ENCODE measurements at places on chromosomes 5 and 9.

DNA sequence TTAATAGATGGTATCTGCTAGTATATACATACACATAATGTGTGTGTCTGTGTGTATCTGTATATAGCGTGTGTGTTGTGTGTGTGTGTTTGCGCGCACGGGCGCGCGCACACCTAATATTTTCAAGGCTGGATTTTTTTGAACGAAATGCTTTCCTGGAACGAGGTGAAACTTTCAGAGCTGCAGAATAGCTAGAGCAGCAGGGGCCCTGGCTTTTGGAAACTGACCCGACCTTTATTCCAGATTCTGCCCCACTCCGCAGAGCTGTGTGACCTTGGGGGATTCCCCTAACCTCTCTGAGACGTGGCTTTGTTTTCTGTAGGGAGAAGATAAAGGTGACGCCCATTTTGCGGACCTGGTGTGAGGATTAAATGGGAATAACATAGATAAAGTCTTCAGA lies 757 bp downstream of the FXN start:
- no peak for DNase-seq

DNA sequence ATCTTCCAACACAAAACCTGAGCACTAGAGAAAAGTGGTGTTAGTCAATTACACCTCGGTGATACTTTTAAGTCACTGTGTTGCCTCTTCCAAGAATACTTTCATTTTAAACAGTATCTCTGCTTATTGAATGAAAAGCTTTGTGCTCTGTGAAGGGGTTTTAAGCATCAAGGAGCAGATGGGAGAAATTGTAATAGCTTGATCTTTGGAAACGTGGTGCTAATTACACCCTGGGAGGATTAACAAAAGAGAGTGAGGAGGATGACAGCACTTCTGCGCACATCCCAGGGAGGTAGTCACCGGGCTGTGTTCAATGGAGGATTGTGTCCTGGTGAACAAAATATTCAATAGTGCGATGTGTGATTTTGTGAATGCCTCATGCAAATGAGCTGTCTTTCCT lies 477.4 kb upstream of the ADAMTS16 start:
- no peak for DNase-seq

DNA sequence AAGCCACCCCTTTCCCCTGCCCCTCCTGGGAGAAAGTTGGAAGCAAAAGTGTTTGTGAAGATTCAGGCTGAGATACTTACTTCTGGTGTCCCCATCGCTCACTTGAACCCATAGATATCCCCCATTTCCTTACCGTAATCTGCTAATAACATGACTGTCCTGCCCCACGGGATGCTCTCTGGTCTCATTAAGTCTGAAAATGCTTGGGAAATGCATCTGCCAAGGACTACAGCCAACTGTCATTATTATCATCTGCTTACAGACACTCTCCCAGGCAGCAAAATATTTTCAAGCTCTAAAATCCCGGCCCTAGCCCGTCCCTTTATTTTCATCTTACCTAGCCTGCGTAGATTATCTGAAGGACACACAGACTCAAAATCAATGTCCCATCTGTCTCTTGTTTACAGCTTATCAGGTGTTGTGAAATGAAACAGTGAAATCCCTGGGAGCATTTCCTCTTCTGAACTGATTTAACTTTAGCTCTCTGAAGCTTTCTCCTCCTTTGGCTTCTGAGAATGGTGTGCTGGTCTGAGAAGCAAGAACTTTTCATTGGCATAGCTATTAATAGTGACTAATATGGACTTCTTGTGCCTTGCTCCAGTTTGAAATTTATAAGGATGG lies 126.9 kb upstream of the OSMR start:
- DNase-seq = no peak

DNA sequence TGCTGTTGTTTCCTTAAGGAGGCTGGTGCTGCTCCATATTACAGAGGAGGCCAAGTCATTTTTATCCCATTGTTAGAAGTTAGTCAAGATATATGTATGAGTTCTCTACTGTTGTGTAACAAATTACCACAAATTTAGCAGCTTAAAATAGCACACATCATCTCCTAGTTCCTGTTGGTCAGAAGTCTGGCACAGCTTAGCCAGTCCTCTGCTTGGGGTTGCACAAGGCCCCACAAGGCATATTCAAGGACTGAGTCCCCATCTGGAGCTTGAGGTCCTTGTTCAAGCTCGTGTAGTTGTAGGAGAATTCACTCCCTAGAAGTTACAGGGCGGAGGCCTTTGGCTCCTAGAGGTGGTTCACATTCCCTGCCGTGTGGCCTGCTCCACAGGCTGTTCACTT lies 14.7 kb downstream of the MTAP start:
- DNase-seq = peak; percentile 87

DNA sequence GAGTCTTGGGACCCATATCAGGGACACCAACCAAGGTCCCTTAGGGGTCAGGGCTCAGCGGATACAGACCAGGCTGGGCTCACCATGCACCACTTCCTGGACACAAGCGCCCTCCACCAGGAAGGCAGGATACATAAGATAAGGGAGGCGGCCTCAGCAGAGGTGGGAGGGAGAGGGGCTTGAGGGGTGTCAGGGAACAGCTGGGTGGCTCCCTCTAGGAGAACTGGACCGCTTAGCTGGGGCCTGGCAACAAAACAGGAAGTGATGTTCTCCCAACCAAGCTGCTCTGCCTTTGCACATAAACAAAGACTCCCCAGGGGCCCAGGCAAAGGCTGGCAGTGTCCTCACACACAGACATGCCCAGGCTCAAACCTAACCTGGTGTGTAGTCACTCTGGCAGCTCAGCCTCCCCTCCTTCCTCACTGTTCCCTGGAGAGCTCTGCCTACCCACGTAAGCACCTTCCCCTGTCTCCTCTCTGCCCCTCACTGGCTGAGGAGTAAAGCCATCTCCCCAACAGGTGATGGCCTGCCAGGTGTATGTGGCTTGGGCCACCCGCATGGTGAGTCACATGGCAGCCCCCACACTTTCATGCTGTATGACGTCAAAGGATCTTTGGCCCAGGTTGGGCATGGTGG lies 5.8 kb upstream of the BICD2 start:
- DNase-seq = no peak

DNA sequence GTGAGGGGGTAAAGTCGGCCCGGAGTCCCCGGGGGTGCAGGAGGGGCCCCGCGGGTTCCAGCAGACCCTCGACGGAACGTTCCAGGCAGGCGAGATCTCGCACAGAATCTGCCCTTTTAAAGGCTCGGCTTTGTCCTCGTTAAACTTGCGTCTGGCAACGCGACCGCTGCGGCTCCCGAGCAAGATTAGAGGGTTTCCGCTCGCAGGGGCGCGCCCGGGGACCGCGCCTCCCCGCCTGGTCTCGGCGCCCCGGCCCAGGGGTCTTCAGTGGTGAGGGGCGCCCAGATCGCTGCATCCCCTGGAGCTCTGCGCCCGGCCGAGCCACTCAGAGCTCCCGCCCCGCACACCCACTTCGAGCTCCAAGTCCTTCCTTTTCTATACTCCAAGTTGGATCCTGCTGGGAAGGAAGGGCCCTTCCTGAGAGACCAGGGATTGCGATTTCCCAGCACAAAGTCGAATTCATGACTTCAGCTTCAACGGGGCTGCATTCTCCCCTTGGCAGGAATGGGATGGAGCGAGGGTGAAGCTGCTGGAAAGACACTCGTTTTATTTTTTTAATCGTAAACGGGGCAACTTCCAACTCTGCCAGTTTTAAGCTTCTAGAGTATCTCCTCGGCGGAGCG lies 11.3 kb downstream of the PROP1 start:
- no peak for DNase-seq

- DNase-seq = no peak
Observed at GRCh38 chr9:8732367-8733075, 932.9 kb upstream of the DMAC1 start.

GRCh38 chr9:118595719-118596305 lies 773.4 kb downstream of the BRINP1 start:
- DNase-seq = no peak

DNA sequence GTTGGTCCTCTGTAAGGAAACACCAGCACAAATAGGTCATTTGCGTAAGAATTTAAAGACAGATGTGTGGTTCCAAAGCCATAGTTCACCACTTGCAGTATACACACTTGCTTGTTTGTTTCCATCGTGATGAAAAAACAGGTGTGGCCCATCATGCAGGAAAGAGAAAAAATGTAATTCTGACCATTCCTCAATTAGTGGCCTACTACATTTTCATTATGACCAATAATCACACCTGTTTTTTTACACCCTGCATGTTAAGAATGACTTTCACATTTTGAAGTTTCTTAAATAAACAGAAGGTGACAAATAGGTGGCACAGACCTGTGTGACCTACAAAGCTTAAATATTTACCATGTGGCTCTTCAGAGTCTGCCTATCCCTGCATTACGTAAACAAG lies 2.2 kb upstream of the ICE1 start:
- no peak for DNase-seq

- DNase-seq = peak; percentile 21
Observed at GRCh38 chr9:130912932-130913598, 16.5 kb upstream of the QRFP start.

- DNase-seq = no peak
Observed at GRCh38 chr9:27715651-27716050, 142.4 kb upstream of the C9orf72 start.

GRCh38 chr9:21395778-21396717 lies 10.8 kb upstream of the IFNA2 start:
- DNase-seq = no peak

- DNase-seq = no peak
Observed at GRCh38 chr5:115578657-115579056, 23.6 kb downstream of the TICAM2 start.

DNA sequence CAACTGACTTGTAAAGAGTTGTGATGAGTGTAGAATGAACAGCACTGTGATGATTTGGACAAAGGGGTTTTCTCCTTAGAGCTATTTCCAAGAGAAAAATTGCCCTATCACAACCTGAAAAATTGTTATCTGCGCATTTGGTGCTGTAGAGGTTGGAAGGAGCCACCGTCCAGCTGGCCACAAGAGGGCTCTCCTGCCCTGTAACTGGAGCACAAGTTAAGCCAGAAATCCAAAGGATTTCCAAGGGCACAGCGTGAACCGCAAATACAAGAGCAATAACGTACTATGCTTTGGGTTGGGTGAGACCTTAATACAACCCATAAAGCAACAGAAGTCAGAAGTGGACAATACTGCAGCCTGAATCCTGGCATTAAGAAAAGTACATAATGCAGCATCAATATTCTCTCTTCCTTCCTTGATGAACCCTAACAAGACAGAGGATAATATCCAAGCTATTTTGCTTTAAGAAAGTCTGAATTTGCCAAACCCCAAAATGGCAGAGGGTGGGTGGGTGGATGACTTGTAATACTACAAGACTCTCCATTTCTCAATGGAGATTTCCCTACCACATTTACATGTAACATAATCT lies 56.8 kb upstream of the SMIM32 start:
- DNase-seq = peak; percentile 42

DNA sequence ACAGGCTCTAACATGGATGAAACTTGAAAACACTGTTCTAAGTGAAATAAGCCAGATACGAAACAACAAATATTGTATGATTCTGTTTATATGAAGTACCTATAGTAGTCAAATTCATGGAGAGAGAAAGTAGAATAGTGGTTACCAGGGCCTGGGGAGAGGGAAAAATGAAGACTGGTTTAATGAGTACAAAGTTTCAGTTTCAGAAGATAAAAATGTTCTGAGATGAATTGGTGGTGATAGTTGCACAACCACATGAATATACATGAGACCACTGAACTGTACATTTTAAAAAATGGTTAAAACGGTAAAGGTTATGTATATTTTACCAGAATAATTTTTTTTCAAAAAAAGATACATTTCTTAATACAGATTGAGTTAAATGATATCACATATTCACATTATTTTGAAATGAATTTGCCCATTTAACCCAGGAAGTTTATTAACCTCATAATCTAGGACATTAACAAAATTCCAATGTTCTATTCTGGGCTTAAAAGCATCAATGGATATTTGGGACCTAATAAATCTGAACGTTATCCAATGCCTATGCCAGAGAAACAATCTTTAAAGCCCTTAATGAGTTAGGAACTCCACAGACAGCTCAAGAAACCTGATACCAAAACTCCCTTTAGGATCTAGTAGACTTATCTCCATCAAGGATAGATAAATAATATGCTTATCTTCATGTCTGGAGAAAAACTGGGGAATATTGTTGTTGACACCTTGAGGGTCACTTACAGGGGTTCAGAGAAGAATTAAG lies 521.3 kb downstream of the EFNA5 start:
- no peak for DNase-seq

- DNase-seq = no peak
Observed at GRCh38 chr9:23686896-23687295, 139.1 kb downstream of the ELAVL2 start.

DNA sequence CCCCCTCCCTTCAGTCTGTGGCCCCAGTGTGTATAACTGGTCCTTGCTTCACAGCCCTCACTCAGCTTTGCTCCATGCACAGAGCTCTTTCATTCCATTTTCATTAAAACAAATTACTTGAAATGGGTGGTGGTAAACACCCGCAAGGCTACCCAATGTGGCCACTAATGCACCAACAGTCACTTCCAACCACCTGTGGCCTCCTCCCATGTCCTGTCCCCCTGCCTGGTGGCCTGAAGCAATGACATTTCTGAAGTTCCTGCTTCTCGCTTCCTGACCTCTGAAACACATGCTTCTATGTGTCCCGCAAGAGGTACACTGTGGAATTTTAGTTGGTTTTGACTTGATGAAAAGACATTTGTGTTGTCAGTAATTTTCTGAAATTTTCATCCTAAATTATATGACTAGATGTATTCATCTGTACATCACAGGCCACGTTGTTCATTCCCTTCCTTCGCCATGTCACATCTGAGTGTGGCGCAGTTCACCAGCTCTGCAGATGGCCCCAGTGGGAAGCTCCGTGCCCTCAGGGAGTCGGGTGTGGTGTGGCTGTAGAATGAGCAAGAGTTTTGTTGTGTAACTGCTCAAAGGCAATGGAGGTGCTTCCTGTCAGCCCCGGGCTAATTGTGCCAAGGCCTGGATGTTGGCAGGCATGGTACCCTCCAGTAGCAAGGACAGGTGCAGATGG lies 9.6 kb downstream of the ROPN1L start:
- no peak for DNase-seq

- no peak for DNase-seq
Observed at GRCh38 chr9:83266666-83267496, 203.9 kb upstream of the RASEF start.
